ENCODE measurements at places on chromosomes 1 and 21.

- no peak for DNase-seq
Observed at GRCh38 chr1:162139211-162139610, 69.7 kb downstream of the NOS1AP start.

DNA sequence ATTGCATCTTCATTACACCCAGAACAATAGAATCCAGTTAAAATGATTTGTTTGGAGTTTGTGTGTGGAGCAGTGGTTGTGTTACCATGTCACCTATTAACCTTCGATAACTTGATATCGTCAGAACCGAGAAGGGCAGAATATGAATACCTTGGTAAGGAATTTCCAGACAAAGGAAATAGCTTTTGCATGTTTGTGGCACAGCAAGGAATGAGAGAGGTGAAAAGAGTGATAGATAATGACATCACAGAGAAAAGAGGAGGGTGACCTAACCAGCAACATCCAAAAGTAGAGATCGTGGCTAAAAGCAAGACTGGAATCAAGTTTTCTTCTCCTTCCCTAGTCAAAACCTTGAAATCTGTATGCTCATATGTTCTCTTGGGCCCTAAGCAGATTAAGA lies 244.6 kb upstream of the NEGR1 start:
- DNase-seq: no peak

DNA sequence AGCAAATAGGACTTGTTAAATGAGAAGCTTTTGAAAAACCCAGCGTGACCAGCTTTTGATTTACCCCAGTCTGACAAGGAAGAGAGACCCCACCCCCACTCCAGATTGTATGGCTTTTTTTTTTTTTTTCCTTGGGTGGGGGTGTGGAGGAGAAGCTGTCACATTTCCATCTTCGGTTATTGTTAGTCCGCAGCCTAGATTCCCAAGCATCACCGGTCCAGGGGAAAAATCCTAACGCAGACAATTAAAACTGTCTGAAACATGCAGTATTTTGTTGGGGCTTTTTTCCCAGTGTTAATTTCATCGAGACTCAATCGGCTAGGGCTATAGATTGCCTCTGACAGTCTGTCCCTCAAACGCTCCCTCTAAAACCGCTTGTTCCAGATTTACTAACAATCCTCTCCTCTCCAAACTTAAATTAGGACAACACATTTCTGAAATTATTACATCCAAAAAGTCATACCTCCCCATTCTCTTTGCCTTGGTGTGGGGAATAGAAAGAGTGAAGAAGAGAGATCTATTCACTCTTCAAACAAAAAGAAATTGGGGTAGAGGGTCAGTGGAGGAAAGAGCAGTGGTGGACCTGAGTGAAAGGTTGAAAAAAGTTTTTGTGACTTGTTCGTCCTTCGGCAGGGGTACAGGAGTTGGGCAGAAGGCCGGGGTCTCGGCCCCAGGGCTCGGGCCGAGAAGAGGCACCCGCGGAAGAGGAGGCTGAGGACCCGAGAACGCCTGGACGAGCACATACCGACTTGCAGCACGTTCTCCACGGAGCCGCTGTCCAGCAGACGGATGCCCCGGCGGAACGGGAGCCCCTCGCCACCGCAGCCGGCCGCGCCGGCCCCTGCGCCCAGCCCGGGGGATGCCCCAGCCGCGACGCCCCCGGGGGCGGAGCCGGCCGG lies 1.1 kb downstream of the ZSWIM5 start:
- peak; percentile 18 for DNase-seq

- DNase-seq: no peak
Observed at GRCh38 chr1:110070282-110070669, 196 bp downstream of the ALX3 start.

GRCh38 chr1:9321986-9322660 lies 29.4 kb downstream of the SPSB1 start:
- DNase-seq: no peak

- no peak for DNase-seq
Observed at GRCh38 chr1:3051270-3052268, 17.4 kb upstream of the PRDM16 start.

DNA sequence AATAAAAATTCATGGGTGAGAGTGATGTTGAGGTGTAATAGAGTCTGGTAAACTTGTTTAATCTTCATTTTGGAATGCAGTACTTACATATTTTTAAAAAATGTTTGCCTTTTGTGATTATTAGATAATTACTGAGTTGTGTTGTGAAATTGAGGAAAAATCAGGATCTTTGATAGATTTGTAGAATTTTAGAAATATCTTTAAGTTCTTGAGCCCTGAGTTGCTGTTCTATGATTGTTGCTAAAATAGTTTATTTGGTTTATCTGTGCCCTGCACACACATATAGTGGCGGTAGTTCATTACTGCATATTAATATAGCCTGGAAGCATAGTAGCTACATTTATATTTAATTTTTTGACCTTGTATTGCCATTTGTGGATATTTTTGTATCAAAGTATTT lies 1.6 kb downstream of the B3GALT2 start:
- no peak for DNase-seq

Data from RWPE1 (cell line).